ENCODE measurements at places on chromosomes 2 and 18.

DNA sequence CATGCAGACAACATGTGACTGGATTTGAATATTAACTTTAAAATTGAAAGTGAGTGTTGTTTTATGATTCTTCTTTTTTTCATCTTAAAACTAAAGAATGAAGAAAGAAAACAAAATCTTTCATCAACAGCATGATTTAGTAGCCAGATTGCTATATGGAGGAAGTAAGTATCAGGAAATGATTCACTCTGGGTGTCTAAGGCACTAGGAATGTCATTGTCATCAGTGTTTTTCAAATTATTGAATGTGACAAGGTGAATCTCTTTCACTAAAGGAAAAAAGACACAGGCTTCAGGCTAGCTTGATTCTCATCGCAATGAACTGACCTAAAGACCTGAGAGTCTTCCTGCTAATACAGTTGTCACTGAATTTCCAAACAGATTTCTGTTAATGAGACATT, 430.1 kb downstream of the FBXO15 start:
- no peak for DNase-seq

DNA sequence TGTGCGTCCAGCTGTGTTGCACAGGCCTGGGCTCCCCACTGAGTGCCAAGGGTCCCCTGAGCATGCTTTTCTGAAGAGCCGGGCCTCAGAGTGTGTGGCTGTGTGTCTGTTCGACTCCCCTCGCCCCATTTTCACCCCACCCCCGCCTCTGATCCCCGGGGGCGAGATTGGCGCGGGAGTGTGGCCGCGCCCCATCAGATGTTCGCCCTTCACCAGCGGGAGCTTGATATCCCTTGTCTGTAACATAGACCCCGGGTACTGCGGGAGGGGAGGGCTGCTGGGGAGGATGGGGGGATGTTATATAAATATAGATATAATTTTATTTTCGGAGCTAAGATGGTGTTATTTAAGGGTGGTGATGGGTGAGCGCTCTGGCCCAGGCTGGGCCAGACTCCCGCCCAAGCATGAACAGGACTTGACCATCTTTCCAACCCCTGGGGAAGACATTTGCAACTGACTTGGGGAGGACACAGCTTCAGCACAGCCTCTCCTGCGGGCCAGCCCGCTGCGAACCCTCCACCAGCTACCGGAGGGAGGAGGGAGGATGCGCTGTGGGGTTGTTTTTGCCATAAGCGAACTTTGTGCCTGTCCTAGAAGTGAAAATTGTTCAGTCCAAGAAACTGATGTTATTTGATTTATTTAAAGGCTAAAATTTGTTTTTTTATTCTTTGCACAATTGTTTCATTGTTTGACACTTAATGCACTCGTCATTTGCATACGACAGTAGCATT, 1.5 kb downstream of the RHOB start:
- no peak for DNase-seq

DNA sequence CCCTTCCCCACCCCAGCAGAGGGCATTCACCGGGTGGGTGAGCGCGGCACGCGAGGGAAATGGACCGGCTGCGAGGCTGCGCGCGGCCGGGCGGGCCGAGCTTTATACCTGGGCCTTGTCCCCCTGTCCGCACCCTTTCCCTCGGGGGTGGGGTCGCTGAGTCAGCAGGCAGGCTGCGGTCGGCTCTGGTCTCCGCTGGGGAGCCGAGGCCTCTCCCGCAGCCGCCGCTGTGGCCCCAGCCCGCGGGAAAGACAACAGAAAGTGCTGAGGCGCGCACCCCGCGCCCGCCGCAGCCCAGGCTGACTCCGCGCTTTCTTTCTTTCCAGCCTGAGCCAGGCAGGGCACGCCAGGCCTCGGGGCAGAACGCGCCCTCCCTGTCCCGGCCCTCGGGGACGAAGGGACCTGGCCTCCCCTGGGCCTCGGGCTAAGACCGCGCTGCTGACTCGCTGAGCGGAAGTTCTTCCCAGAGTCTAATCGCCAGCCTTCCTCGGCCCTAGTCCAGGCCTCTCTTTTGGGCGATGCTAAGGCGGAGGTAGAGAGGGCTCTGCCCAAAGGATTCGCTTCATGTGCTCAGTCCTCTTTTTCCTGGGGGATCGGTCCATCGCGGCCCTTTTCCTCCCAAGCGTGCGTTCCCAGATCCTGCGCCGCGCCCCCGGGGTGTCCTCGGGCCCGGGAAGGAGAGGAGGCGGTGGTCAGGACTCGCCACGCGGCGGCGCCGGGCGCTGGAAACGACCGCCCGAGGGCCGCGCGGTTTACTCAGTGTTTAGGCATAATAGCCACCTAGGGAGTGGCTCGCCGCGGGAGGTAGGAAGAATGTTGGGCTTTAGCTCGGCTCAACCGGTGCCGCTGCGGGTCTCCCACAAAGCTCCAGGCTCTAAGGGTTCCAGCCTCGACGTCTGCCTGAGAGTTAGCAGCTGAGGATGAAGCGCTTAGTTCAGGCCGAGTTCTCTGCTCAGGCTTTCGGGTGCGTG, at the start of gene CRYBA2:
Gene CRYBA2 (minus strand): TSS at position 78 of the 971 bp plus-strand sequence. CDS start 246 bp downstream, outside the sequence.
- peak; percentile 35 for DNase-seq

- DNase-seq, result no peak
Measured at GRCh38 chr2:3294069-3294468, 83.5 kb downstream of the EIPR1 start.

DNA sequence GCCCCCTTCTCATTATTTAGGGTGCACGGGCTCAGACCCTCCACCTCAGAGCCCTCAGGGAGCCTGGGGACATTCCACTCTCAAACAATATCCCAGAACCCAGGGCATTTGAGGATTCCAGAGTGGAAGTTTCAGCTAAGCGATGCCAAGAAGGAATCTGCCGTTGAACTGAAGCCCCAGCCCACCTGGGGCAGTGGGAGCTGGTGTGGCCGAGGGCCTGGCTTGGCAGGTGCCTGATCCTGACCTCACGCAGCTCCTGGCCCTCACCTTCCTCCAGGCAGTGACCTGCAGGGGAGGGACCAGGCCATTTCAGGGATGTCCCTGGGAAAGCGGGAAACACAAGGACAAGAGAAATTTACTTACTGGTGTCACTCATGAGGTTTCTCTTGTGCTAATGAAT, 58.2 kb downstream of the ACKR3 start:
- no peak for DNase-seq

GRCh38 chr2:110869472-110870446, 137.4 kb downstream of the ACOXL start:
- no peak for DNase-seq

GRCh38 chr2:144211826-144212225, 308.1 kb downstream of the ZEB2 start:
- no peak for DNase-seq

DNA sequence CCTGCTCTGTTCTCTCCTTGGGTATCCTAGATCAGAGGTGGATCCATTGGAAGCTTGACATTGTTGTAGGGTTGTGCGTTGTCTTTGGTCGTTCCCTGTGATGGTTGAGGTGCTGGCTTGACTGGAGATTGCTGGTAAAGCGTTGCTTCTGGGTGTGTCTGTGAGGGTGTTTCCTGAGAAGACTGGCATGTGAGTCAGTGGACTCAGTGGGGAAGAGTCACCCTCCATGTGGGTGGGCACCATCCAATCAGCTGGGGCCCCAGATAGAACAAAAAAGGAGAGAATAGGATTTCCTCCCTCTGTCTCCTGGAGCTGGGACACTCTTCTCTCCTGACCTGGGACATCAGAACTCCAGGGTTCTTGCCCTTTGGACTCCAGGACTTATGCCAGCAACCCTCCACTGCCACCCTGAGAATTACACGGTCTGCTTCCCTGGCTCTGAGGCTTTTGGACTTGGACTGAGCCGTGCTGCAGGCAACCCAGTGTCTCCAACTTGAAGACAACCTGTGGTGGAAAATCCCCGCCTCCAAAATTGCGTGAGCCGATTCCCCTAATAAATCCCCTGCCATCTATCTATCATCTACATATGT, 14.8 kb upstream of the REEP1 start:
- no peak for DNase-seq

DNA sequence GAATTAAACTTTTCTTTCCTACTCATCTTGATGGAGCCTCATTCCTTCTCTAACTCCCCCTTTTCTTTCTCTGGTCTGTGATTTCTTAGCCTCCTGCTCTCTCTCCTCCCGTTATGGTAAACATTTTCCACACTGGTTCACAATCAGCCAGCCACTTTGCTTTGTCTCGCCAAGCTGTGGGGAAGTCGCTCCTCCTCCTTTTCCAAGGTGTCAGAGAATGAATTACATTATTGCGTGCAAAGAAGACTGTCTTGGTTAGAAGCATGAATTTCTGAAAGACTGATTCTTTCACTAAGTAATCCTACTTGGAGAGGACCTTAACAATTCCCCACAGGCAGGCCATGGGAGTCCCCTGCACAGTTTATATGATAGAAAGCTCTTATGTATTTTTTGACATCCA, 46.1 kb downstream of the RASGRP3 start:
- DNase-seq, result no peak

- no peak for DNase-seq
Measured at GRCh38 chr18:32769071-32769585, 3.7 kb downstream of the KLHL14 start.

GRCh38 chr2:37645836-37646235, 25.6 kb downstream of the CDC42EP3 start:
- DNase-seq, result no peak

DNA sequence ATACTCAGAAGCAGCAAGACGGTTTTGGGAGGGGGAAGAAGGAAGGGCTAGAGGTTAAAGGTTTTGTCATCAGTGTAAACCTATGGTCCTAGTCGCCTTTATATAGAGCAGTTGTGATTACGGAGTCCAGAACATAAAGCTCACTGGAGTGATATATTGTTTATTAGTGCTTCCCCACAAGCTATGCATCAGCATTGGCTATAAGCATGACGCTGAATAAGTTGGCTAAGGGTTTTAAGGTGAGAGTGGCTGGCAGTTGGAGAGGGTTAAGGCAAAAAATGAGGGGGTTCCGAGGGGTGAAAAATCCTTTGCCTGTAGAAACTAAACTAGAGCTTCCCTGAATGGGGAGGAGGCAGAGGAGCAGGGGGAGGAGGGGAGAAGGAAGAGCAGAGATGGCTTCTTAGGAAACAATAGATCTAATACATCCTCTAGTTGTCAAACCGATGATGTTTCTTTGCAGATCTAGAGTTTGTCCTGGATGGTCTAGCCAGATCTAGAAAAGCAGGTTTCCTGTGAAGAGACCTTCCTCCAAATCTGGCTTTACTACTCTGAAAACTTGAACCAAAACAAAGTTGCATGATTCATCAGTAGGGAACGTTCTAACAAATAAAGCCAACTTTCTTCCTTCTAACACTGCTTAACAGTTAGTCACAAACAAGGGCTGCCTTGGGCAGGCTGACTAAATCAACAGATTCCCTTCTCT, 2.5 kb downstream of the KLF7 start:
- no peak for DNase-seq

GRCh38 chr2:203719456-203720410, 13.3 kb downstream of the CD28 start:
- no peak for DNase-seq

GRCh38 chr2:226333388-226333787, 466.2 kb downstream of the IRS1 start:
- DNase-seq, result no peak

Measured in NCI-H1105 treated with DMSO at 0.1 percent for 48 hours (cell line).